ENCODE measurements at places on chromosomes 7 and 10.
A peak's percentile ranks its signal among the peaks of the same experiment; 100 is the strongest.

GRCh38 chr10:74502963-74503608 is 323.3 kb upstream of the KAT6B start:
- no peak for DNase-seq

- no peak for DNase-seq
Measured at GRCh38 chr7:139683137-139683921, 94.5 kb downstream of the HIPK2 start.

DNA sequence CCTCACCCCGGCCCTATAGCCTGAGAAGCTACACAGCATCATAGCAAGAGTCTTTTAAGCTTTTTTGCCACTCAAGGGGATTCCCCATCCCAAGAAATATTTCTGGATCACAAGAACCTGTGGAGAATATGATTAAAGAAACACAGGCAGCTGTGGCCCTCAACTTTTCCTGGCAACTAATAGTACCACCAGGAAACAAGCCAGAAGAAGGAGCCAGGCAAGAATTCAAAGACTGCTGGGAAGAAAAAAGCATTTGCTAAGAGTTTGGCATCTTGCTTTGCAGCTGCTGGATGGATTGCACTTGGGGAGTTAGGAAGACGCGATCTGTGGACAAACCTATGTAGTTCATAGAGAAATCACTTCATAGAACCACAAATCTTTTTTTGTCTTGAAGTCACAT is 437.8 kb downstream of the PLXDC2 start:
- DNase-seq: no peak

GRCh38 chr7:128869138-128869943 is 6.7 kb downstream of the ATP6V1F start:
- DNase-seq: no peak

DNA sequence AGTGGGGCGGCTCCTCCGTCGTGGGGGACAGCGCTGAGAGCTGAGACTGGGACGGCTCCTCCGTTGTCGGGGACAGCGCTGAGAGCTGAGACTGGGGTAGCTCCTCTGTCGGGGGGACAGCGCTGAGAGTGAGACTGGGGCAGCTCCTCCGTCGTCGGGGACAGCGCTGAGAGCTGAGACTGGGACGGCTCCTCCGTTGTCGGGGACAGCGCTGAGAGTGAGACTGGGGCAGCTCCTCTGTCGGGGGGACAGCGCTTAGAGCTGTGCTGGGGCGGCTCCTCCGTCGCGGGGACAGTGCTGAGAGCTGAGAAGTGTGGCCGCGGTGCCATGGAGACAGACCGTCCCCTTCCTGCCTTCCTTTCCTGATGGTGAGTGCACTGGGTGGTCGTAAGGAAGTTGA is 136.4 kb downstream of the DYNC2I1 start:
- no peak for DNase-seq

- DNase-seq: no peak
Measured at GRCh38 chr7:139860090-139860775, 31.2 kb downstream of the TBXAS1 start.

DNA sequence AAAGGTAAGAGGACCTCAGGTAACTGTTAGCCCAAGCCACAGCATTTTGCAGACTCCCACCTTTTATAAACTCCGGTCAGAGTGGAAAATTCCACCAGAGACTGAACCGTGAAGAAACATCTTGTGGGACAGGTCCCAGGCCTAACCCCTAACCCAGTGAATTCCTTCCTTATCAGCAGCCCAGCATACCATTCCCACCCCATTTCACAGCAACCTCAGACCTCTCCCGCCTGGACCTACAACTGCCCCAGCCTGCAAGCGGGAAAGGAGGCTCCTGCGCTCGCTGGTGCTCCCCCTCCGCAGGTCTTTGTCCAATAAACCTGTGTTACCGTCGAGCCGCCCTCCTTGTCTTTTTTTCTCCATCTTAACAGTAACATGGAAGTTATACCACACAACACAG is 736.6 kb downstream of the MAGI2 start:
- DNase-seq: no peak

- DNase-seq: no peak
Measured at GRCh38 chr7:48847917-48848316, 76.4 kb upstream of the CDC14C start.

GRCh38 chr7:36141351-36141750 is 11.7 kb upstream of the EEPD1 start:
- DNase-seq: no peak

DNA sequence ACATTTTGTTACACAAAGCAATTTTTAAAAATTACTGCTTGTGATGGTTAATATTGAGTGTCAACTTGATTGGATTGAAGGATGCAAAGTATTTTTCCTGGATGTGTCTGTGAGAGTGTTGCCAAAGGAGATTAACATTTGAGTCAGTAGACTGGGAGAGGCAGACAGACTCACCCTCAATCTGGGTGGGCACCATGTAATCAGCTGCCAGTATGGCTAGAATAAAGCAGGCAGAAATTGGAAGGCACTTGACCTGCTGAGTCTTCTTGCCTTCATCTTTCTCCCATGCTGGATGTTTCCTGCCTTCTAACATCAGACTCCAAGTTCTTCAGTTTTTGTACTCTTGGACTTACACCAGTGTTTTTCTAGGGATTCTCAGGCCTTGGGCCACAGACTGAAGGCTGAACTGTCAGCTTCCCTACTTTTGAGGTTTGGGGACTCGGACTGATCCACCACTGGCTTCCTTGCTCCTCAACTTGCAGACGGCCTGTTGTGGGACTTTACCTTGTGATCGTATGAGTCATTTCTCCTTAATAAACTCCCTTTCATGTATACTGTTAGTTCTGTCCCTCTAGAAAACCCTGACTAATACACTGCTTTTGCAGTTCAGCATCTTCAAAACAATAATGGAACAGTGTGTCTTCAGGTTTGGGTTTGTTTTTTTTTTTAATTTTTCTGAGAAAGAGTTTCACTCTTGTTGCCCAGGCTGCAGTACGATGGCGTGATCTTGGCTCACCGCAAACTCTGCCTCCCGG is 244.1 kb upstream of the SEMA3C start:
- DNase-seq: no peak

GRCh38 chr10:62541811-62542210 is 167.6 kb downstream of the ZNF365 start:
- DNase-seq: no peak

DNA sequence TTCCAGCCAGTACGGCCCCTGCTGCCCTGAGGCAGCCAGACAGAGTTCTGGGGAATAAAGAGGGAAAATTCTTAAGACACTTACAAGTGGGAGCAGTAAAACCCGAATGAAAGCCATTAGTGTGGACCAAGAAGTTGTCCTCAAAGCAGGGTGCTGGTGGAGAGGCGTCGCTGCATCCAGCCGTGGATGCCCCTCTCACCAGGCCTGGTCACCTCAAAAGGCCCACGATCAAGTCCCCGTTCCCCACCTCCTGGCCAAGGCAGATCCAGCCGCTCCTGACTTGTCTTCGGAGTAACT is 656 bp downstream of the VSTM4 start:
- no peak for DNase-seq

GRCh38 chr7:151711906-151712809 is 164.8 kb downstream of the PRKAG2 start:
- DNase-seq: peak; percentile 28

GRCh38 chr10:52232561-52233350 is 81.3 kb upstream of the DKK1 start:
- no peak for DNase-seq

DNA sequence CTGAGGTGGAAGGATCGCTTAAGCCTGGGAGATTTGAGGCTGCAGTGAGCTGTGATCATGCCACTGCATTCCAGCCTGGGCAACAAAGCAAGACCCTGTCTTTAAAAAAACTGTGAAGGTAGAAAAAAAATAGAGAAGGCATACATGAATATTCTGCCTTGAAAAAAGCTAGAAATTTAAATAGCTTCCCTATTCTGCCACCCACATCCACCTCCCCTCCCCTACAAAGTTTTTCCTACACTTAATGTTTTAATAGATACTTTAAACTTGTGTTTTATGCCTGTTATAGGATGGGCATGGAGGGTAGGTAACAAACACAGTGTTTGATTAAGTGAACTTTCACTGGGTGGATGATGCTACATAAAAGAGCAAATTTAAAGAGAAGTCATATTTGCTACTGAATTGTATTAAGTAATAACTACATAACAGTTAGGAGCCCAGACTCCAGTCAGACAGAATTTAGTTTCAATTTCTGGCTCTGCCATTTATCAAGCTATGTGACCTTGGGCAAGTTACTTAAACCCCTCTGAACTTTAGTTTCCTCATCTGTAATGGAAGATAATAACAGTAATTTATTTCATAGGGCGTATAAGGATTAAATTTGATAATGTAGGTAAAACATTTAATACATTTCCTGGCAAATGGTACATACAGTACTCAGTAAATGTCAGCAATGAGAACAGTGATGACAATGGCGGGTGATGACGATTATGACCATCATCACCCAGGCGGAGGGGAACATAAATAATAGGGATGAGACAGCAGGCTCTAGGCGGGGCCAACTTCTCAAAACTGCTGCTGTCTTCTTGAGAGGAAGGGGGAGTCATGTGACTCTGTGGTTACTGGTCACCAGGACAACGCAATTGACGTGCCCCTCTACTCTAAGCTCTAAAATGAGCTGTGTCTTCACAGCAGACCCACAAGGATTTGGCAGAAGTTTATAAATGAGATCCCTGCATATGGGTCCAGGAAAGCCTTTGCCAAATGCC is 15.8 kb downstream of the DNMBP start:
- DNase-seq: no peak

GRCh38 chr7:111741811-111742240 is 179.5 kb upstream of the IMMP2L start:
- peak; percentile 51 for DNase-seq

DNA sequence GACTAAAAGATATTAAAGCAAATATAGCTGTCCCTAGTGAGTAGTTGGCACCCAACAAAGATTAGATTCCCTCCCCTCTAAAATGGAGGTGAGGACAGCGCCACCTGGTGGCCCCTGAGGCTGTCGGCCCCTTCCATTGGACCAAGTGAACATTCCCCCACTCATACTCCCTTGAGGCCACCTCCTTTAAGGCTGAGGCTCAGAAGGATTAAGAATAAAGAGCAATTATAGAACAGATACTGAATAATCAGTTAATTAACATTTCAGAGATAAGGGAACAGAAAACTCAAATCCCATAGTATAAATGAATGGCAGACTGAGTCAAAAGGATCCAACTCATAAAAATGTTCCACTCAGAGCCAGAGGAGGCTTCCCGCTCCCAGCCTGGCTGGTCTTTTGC is 130.4 kb upstream of the GHITM start:
- DNase-seq: no peak

DNA sequence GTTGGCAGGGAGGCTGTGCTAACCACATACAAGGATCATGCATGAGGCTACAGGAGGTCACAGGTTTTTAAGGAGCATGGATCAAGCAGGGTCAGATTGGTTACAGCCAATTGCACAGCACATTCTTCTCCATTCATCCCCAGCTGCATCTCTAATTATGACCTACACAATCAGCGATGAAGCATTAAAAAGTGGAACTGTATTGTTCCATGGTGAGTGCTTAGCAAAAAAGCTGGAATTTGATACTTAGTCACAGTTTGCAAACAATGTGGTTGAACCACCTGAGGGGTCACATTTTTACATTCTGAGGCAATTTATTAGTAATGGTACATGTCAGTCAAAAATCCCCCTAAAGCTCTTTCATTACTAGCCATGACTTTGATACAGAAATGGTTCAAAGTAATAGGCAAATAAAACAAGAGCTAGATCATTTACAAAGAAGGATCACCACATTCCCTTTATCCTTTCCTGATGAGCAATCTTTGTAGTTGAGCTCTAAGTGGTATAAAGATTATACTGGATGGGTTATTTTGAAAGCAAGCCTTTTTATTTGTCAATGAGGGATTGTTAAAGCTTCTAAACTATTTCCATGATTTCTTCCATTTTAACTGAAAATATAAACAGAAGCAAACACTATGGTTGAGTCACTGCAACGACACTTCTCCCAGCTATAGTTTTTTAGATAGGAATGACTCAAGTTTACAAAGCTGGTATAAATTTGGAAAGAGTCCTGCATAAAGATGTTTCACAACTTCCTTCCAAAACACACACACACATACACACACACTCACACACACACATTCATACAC is 217.8 kb upstream of the SEMA3A start:
- no peak for DNase-seq

DNA sequence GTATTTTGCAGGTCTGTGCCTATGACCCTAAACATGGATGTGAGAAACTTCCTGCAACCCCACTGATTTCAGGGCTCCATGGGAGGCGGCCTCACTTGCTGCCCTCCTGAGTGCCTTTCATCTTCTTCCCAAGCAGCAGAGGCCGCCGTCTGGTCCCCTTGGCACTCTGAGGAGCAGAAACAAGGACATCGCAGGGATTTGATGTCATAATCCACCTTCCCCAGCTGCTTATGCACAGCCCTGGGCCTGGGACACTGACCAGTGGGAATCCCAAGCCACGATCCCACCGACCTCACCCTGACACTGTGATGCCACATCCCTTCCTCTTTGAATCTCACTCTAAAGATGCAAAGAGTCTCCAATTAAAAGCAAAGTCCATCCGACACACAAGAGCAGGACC is 7.7 kb downstream of the CAMK2G start:
- DNase-seq: no peak

DNA sequence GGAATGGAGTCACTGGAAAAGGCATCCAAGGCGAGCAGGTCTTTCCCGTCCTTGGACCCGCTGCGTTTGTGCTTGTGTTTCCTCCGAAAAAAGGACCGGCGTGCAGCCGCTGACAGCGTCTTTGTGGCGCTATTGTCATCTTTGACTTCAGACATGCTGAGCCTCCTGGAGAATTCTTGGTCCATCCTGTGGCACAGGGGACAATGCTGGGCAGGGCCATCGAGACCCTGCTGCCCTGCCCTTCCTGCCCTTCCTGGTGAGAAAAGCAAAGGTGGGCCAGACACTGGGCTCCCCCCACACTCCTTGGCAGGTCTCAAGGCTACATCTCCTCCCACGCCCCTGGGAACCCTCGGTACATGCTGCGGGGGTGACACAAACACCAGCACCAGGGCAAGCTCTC is 120.9 kb downstream of the DLG5 start:
- no peak for DNase-seq

DNA sequence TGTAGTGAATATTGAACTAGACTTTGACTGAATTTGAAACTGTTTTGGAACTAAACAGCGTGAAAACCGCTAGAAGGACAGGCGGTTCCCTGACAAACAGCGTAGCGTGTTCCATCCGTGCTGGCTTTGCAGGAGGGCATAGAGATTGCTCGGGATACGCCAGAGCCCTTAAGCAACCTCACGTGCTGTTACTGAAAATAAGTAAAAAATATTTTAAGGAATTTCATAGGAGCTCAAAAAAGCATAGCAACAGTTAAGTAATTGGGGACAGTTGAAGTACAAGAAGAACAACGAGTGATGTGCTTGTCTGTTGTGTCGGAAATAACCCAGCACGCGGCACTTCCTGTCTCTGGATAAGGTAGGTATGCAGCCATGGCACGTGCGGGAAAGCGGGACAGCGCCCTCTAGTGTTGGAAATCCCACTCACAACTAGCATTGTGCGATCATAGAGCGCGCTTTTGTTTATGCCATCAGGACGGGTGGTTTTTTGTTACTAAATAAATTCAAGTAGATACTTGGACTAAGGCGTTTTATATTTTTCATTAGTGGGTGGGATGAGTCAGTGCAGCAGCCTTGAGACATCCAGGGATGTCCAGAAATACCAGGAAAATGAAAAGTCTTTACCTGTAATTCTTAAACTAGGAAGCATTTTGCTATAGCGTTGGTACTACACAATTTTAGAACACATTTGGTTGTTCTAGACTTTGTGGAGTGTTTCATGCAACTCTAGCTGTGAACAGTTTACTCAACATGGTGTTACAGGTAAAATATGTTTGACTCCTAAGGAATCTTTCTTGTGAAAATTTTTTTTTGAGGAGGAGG is 50.4 kb downstream of the DNAJB6 start:
- DNase-seq: no peak
